ENCODE measurements at places on chromosomes 3 and 15. TPM values are rescaled to one million over a fixed set of nuclear protein-coding genes. Genes with fewer than 3 reads are reported as not detected.

DNA sequence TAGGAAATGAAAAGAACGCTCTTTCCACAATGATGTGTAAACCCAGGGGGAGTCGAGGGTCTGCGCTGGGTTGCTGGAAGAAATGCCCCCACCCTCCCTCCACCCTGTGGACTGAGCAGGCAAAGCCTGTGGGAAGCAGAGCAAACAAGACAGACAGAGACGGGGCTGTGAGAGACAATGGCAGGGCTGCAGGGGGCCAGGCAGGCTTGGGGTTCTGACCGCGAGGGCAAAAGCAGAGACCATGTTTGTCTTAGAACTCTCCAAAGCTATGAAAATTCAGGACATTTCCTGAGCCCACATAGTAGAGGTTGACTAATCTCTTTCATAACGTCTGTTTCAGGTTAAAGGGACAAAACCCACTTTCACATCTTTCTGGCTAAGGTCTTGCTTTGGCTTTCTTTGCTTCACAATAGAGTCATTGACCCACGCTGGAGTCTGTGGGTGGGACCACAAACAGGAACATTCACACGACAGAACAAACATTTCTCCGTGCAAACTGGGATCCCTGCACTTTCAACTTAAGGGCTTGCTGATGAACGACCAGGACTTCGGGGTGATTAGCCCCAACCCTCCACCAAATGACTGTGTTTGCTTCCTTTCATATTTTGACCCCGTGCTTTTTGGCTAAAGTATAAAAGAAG lies 156.0 kb upstream of the TPM1 start:
- no peak for DNase-seq

- no peak for DNase-seq
Observed at GRCh38 chr15:66611257-66612053, 45.7 kb upstream of the LCTL start.

DNA sequence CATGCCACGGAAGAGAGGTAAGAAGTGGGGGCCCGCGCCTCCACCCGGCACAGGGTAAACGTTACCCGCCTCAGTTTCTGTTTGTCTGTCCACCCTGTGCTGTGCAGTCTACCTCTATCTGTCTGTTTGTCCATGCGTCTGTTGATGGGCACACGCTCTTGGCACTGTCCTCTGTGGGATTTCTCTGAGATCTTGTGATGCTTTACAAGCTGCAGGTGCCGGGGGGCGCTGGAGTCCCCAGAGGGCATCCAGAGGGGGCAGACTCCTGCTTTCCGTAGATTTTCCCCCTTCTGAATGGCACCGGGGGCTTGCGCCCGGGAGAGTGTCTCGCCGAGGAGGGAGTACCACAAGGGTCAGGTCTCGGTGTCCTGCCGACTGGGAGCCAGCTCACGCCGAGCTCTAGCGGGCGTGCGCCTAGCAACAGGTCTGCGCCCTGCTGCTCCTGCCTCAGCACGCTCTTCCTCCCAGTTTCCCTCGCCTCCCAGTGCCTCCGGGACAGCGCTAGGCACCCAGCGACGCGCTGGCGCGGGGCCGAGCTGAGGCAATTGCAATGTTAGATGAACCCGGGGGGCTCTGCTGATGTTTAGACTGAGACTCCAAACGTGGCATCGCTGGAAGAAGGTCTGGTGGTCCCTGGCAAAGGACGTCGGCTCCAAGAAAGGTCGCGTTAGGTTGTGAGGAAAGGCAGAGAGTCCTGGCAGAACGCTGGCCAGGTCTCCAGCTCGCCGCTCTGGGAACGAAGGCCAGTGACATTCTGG lies 667 bp downstream of the CEMIP start:
- no peak for DNase-seq

- DNase-seq, result no peak
Observed at GRCh38 chr3:67739851-67740250, 85.4 kb upstream of the SUCLG2 start.

DNA sequence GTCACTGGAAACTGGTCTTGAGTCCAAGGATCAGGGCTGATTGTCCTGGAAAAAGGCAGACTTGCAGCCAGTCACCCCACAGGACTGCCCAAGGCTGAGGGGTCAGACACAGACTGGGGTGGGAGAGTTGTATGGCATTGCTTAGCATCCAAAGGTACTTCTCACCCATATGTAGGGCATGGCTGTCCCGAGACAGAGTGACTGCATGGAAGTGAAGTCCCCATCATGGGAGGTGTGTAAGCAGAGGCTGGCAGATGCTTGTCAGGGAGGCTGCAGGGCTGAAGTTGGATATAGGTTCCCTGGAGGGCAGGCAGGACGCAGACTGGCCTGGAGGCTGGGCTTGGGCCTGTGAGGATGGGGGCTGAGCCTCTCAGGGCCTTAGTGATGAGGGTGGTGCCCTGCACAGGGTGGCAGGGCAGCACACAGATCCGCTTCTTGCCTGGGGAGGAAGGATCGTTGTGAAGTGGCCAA lies 31.1 kb downstream of the PSTPIP1 start:
- no peak for DNase-seq

- no peak for DNase-seq
Observed at GRCh38 chr3:154044671-154045070, 76.5 kb upstream of the ARHGEF26 start.

GRCh38 chr15:33132722-33133345 lies 61.7 kb downstream of the FMN1 start:
- peak; percentile 34 for DNase-seq

DNA sequence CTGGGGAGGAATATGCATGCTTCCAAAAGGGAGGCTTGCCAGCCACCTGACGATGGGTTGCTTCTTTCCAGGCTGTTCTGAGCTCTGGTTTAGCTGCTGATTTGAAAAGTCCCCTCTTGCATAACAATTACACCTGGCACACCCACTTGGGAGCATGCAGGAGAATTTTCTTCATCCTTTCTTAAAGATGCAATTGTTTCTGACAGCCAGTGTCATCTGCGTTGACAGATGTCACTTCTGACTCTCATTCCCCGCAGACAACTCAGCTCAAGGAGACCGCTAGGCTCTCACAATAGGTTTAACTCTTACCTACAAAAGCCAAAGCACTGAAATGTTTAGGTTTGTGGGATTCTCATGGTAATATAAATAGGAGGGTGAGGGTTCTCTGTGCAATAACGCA lies 185.6 kb upstream of the SYNPR start:
- DNase-seq, result no peak

DNA sequence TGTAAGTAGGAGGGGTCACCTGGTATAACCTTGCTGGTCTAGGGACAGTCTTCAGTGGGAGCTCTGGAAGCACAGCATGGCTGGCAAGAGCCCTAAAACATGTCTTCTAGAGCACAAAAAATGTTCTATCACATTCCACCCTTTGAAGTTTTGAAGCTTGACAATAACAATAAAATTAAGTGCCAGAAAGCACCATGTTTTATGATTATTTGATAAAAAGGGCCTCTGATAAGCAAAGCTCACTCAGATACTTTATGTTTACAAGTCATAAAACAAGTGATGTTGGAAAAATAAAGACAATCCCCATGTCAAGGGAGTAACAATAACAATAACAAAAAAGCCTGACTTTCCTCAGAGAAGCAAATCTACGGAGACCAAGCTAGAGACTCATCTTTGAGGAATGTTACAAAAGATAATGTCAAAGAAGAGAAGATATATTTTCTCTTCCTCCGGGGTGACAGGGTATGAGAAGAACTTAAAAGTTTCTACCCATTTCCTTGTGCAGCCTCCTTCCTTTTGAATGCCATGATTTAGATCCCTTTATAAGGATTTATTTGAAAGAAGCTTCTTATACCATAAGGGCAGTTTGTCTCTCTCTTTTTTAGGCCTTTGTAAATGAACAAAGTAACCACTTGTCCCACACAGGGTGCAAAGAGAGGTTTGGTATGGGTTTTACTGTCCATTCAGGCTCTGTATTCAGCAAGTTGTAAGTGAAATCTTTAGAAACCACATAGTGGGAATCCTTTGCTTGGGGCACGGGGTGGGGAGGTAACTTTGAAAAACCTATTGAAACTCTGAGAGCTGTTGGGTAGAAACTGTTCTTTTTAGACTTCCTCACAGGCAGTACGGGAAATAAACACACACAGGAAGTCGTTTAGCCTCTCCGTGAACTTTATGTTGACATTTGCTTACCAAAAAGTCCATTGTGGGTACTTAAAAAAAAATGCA lies 109.6 kb upstream of the RBMS3 start:
- no peak for DNase-seq

- no peak for DNase-seq
Observed at GRCh38 chr3:79973482-79973881, 205.7 kb upstream of the ROBO1 start.

DNA sequence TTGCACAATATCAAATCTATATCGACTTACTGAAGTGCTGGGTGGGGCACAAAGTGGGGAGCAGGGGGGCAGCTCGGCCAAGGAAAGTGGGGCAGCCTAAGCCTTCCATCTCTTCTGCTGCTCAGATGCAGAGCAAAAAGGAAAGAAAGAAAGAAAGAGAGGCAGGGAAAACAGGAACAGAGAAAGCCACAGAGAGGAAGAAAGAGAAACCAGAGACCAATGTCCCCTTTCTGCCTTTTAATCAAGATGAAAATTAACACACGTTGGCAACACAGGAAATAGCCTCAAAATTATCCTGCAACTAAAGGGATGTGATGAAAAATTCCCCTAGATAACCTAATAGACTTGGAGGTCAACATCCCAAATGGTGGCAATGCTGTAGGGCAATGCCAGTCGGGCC lies 72.2 kb upstream of the RAD18 start:
- no peak for DNase-seq

GRCh38 chr15:69328739-69329138 lies 30.0 kb downstream of the PAQR5 start:
- no peak for DNase-seq

DNA sequence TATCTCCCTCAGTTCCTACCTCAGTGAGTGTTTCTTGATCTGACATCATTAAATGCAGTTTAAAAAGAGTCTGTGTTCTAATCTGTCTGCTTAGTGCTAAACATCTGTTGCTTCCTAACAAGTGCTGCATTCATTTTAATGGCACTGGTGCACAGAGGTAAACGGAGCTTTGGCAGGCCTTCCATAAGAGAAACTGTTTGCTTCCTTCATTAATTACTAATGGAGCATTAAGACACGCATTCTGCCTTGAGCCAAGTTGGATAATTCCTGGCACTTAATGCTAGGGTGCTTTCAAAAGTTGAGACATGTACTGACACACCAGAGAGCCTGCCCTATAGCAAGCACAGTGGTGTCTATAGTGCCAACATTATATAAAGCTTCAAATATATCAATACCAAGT lies 34.7 kb downstream of the SCG5 start:
- no peak for DNase-seq

GRCh38 chr3:194286375-194287146 lies 64.6 kb downstream of the CPN2 start:
- DNase-seq, result no peak

DNA sequence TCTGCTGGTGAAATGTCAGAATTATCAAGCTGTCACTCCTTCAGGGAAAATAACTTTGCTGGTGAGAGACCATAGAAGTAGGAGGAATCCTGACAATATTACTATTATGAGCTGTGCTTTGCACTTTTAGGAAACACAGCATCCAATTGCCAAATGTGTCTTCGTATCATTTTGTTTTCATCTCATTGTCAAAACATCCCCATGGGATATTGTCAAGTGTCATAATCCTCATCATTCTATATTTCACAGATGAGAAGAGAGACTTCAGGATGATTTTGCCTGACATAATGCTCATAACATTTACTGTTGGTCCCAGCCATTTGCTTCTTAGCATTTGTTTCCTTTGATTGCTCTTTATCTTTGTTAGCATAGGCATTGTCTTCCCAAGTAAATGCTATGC lies 120.5 kb upstream of the NUDT16 start:
- DNase-seq, result no peak

DNA sequence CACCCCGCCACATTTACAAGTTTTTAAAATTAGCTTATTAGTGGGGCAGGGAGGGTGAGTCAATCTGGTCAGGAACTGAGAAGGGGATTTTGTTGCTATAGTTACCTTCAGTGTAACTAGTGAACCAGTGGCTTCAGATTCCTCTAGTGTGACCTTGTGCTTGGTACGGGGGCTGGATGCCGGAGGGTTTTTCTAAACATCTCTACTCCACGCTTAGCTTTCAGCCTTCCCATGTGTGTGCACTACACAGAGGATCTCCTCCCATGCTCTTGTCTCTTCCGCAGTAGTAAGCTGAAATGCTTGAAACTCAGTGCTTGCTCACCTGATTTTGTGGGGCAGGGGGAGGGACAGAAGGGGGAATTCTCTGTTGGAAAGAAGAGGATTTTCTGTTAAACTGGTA lies 67.9 kb upstream of the AKAP13 start:
- DNase-seq, result no peak

DNA sequence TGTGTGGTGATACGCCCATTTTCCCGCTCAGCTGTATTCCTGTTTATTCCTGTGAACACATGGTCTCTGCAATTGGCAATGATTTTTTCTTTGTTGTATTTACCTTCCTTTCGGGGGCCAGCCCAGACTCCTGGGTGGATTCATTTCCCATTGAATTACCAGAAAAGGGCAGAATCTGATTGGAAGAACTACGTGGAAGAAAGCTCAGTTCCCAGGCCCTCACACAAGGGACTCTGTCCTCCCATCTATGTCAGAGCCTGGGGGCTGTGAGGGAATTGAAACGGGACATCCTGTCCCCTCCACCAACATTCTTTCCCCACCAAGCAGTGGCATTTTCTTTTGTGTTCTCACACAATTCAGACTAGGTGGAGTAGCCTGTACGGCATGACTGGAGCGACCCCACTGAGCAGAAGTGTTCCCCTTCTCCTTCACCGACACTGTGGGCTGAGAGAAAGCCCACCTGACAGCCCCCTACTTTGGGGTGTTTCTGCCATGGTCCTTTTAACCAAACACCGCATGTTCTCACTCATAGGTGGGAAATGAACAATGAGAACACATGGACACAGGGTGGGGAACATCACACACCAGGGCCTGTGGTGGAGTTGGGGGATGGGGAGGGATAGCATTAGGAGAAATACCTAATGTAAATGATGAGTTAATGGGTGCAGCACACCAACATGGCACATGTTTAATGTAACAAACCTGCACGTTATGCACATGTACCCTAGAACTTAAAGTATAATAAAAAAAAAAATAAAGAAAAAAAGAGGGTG lies 32.1 kb upstream of the RFTN1 start:
- DNase-seq, result no peak

- DNase-seq, result no peak
Observed at GRCh38 chr15:35174948-35175347, 89.9 kb upstream of the NANOGP8 start.

DNA sequence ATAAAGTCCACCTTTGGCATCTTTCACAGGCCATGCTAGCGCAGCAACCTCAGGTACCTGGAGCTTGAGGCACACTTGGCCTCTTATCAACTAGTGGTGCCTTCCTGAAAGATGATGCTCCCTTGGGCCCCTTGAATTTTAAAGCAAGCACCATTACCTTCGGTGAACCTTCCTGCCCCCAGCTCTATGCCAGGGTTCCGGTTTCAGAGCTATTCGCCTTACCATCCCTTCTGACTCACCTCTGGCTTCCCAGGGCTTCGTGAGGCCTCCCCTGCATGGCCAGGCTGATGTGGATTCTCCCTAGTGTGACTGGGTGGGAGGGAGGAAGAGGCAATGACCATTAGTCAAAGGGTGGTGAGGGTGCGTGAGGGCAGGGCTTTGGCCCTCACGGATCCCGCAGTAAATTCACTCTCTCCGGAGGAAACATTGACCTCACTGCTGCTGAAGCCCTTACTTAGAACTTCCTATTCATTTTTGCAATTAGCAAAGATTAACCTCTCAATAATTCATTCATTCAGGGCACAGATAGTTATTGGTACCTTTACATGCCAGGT lies 16.3 kb downstream of the BHLHE40 start:
- DNase-seq, result no peak

Gene TNIK
- 7.3 TPM for total RNA-seq

Gene MESP2
- total RNA-seq, result under 0.01 TPM

Gene GOLGA6L7
- not detected for total RNA-seq

Gene ACTC1
- total RNA-seq, result not detected

Gene ANKRD34C
- total RNA-seq, result not detected

Gene ALG1L2
- not detected for total RNA-seq

Gene EPHB1
- total RNA-seq, result under 0.01 TPM

Gene GPR149
- total RNA-seq, result not detected

Gene EIF5A2
- 1.1 TPM for total RNA-seq

Gene STRC
- total RNA-seq, result 0.54 TPM
